ENCODE measurements at places on chromosomes 12 and 14.

- no peak for DNase-seq
These were observed 7.4 kb downstream of the GRIN2B start for GRCh38 chr12:13973996-13974395.

DNA sequence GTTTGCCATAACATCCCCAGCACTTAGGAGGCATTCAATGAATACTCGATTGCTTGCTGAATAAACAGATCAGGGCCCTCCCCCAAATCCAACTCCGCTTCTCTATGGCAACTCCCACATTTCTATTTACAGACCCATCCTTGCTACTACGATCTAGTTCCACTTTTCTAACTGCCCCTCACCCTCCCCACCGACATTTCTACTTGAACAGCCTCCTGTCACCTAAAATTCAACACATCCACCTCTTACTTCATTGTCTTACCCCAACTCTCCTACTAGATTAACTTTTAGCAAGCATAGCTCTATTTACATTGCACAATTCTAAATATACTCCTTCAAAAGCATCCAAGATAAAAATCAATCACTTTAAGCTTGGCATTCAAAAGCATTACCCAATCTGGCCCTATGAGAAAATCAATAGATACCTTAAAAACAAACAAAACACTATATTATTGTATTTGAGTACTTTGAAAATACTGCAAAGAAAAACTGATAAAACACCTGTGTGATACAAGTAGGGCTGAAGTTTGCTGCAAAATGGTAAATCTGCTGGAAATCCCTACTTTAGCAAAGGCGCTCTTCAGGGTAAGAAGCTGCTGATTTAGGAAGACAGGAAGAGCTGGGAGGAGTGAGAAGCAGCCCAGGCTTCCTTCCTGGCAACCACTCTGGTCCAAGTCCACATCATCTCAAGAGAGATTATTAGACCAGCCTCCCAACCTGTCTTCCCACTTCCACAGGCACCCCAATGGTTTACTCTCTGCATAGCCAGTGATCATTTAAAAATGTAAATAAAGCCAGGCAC lies 96.4 kb downstream of the HECTD4 start:
- DNase-seq = no peak

GRCh38 chr12:54195737-54196347 lies 7.1 kb upstream of the SMUG1 start:
- no peak for DNase-seq

DNA sequence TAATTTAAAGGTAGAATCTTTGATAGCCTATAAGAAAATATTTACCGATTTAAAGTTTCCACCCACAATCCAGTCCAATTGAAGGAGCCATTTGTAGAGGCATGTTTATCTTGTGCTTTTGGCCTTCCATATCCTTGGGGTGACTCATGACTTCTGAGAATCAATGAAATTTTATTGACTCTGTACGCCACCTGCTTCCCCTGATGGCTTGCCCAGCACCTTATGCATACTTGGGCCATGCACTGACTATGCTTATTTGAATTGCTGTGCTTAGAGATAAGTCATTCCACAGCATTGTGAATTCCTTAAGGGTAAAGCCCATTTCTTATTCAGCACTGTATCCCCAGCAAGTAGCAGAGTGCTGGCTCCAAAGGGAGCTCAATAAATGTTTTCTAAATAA lies 954.8 kb upstream of the SEL1L start:
- no peak for DNase-seq

DNA sequence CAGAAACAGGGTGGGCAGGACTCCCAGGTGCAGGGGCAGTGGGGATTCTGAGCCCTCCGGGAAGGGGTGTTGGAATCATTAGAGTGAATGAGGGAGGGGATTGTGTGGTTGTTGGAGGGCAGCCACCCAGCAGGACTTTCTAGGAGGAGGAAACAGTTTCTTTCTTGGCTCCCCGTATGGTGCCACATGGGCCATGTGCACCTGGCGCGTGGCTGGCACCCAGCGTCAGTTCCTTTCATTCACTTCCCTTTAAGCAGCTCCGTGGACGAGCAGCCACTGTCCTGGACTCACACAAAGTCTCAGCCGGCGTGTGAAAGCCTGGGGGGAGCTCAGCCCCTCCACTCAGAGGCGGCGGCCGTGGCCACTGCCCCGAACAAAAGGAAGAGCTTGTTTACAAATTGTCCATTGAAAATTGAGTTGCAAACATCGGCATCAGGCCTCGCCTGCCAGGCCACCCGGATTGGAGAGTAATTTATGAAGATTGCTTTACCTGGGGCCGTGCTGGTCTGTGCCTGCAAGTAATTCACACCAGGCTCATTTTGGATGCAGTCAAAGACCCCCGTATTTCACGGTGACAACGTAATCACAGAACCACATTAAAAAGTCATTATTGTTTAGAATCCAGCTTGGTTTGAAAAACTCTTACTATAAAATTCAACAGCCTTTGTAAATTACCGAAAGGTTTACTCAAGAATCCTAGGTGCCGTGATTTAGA lies 101.7 kb upstream of the C14orf180 start:
- no peak for DNase-seq

DNA sequence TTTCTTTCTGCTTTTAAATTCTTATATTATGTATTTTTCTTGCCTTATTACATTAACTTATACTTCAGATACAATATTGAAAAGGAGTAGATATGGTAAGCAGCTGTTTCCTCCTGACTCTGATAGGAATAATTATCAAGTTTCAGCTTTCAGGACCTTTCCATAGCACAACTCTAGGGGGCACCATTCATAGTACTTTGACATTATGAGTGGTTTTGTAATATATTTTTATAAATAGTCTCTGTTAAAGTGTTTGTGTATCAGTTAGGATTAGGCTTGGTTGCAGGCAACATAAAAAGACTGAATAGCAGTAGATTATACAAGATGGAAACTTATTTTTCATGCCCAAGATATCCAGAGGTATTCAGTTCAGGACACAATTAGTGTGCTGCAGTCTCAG lies 27.9 kb upstream of the PARP11 start:
- no peak for DNase-seq

DNA sequence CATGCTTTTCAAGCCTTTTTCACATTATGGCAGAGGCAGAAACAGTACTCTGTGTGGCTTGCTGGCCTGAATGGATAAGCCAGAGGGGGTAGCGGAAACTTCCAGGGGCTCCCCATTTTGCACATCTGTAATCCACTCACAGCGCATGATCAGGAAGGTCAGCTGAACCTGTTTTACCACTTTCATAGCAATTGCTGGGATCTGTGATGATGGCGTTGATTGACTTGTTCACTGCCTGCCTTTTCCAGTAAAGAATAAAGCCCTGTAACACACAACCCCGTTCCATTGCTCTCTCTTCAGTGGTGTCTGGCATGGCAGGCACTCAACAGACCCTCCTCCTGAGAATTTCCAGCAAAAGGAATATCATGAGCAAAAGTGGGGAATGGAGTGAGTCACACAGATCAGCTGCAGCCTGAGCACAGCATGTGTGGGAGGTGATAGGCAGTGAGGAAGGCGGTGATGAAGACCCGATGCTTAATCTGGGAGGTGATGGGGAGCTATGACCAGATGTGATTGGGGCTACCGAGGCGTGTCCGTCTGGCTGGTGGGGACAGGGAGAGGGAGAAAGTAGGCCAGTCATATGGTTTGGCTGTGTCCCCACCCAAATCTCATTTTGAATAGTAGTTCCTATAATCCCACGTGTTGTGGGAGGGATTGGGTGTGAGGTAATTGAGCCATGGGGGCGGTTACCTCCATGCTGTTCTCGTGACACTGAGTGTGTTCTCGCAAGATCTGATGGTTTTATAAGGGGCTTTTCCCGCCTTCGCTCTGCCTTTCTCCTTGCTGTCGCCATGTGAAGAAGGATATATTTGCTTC lies 44.7 kb upstream of the CHST11 start:
- no peak for DNase-seq

DNA sequence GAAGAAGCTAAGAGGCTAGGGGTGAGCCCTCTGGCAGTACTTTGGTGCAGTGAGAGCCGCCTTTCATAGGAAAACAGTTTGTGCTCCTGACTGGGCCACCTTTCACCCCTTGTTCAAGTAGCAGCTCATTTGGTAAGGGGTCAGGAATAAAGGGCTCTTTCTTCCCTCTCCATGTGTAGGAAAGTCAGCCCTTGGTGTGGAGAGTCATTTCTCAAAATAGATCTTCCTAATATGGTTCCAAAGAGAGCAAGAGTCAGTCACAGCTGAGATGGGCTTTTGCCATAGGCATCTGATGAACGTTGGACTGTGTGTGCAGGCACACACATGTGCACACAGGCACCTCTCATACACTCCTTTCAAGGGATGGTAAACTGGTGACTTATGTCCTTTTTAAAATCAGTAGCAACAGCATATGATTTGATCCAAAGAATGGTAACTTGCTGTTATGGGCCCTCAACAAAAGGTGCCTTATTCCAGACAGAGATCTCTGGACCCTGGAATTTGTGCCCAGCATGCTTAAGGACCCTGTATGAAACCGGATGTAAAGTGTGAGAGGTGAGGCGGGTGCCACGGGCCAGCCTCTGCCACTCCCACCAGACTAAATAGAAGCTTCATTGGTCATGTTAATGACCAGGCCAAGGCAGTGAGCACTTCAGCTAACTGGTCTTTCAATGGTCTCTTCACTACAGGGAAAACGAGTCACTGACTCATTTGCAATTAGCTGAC lies 16.7 kb upstream of the RIC8B start:
- no peak for DNase-seq

- no peak for DNase-seq
These were observed 6.5 kb upstream of the LGALS3 start for GRCh38 chr14:55122440-55122986.

DNA sequence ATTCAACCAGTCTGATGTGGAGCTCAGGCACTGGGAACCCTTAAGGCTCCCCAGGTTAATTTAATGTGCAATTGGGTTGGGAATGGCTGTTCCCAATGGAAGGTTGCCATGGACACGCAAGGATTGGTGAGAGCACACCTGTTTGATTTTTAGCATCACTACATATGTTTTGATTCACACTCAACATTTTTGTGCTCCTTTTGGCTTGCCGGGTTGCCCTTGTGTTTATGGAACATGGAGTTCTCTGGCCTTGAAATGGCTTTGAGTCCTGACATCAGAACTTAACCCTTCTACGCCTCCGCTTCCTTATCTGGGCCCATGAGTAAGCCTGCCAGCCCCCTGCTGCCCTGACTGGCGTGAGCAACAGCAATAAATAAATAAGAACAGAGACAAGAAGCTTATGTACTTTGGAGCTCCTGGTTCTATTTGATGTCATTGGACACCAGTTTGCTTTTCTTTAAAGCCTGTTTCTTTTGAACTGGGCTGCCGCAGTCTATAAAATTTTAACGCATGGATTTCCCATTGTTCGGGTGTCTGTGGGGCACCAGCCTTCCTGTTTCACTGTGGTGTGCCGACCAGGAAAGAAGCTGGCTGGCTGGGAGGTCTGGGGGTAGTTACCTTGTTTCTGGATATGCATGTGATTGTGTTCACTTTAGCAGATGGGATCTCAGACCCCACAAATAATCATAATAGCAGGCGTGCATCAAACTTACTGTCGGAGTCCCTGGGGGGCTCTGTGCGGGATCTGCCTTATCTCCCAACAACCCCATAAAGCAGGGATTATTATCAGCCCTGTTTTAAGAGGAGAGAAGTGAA lies 27.8 kb downstream of the TBX3 start:
- DNase-seq = no peak

DNA sequence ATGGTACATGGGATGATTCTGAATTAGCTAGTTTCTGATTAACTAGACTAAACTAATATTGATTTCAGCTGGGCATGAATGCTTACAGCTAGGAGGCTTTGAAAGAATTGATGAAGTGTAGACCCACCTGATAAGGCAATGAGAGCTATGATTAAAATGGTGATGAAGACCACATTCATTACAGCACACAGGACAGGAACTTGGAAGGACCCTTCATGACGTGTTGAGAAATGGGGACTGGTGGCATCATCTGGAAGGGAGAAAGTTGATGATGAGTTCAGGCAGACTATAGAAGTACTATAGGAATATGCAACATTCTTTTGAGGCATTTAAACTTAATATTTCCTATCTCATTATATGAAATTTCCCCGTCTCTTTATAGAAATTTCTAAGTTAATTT lies 4.5 kb downstream of the CD69 start:
- DNase-seq = no peak

GRCh38 chr14:100065942-100066574 lies 836 bp downstream of the EVL start:
- peak; percentile 85 for DNase-seq

Data from stimulated activated CD4-positive, alpha-beta T cell treated with anti-CD3 and anti-CD28 coated beads, Interleukin-1b, Interleukin-23, amount 100 ng/mL, for 48 hours (primary cell).